ENCODE measurements at places on chromosomes 6 and 20.

DNA sequence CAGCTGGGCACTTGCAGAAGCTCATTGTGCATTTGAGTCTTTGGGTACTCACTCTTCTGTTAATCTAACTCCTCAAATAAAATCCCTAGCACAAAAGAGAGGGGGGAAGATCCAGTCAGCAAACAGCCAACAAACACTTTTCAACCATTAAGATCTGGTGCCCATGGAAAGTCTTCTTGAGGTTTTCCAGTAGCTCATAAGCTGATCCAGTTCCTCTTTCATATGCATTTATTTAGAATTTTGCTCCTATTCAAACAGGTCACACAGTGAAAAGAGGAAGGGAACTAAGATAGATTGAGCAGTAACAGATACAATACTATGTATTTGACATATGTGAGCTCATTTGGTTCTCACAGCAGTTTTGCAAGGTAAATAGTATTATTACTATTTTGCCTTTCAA, 38.6 kb downstream of the HLA-DPB1 start:
- DNase-seq, result no peak

GRCh38 chr20:33411242-33411641, 9.9 kb upstream of the CDK5RAP1 start:
- DNase-seq, result no peak

- no peak for DNase-seq
Measured at GRCh38 chr6:43451939-43452338, 3.4 kb downstream of the DLK2 start.

GRCh38 chr20:2871661-2872458, 1.4 kb upstream of the PTPRA start:
- DNase-seq, result no peak

DNA sequence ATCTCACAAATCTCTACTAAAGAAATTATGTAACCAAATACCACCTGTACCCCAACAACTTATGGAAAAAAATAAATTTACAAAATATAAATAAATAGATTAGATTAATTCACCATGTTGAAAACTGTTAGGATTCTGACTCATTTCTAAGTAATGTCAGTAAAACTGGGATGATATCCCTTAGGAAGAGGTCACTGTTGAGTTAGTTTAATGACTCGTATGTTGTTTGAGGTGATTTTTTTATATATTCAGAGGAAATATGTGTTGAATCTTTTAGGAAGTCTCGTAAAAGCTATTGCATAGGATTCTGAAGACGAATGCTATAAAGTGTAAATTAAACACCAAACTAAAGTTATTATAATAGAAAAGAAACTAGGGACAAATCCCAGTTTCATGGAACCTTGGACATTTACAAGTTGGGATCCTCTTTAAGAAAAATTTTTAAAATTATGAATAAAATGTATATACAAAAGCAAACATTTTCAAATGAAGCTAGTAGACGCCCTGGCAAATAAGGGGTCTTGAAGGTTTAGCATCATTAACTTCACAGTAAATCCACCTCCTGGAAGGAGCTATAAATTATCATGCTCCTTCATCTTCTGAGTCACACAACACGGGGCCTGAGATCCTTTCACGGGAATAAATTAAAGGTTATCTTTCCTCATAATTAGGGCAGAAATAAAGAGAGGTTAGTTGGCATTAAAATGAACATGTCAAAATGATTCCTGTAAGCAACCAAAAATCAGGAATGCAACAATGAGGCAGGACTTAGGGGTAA, 37.0 kb upstream of the POU3F2 start:
- no peak for DNase-seq

DNA sequence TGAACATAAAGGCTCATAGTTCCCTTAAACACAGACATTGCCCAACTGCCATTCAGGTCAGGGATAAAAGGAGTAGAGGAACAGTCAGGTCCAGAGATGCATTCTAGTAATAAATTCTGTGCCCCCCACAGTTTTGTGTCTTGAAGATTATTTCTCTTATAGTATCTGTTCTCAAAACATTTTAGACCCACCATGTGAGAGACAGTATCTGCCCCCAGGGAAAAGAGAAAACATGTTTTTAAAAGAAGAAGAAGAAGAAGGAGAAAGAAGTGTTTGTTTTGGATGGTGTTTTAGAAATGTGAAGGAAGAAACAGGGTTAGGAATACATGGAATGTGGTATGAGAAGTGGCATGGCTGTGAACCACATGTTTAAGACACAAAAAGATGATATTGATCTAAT, 629.6 kb upstream of the EPHA7 start:
- no peak for DNase-seq

DNA sequence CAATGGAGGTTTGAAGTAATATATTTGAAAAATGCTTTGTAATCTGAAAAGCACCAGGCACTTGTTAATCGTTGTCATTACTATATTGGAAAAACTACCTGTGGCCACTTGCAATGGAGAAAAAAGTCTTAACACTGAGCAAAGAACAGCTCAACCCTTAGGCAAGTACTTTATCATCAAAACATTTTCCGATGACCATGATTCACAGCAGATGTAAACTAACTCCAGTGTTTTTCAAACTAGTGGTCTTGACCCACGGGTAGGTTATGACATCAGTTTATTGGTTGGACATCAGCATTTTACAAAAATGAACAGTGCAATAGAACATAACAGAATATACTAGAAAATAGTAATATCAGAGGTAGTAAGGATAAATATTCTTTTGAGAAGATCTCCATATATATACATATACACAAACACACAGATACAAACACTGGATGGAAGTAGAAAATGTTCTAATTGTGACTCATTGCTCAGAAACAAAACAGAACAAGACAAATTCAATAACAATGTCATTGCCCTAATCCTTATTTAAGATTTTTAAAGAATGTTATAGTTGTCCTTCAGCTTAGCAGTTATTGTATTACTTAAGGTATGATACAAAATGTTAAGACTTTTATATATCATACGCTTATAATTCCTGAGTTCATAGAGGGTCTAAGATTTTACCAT, 123.0 kb downstream of the PLCB1 start:
- DNase-seq, result no peak

DNA sequence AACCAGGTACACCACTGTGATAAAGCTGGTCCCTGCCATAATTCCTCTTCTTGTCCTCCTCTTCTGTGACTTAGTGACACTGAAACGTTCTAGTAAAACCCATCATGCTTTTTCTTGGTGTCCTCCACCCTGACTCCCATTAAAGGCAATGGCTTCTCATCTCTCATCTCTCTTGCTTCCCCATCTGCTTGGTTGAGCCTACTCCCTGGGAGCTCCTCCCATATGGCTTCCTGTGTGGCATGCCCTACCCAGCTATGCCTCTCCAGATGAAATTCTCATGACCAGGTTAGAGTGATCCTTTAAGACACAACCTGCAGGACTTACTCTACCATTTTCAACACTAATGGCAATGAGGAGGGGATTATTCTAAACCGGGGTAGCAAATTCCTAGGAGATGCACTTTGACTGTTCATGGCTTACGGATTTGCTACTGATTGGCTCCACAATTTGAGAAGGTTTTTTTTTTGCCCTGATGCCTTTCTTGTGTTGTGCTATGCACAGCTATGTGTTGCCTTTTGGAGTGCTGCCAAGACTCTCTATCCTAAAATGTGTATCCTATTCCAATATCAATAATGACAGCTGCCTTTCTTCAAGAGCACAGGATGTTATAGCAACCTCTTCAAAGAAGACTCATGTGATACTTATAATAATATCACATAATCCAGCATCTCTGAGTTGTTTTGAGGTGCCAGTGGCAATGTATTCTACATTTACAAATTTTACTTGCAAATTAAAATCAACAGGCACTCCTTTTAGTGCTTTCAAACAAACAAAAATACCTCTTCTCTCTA, 6.1 kb downstream of the SIRPG start:
- DNase-seq, result no peak

GRCh38 chr6:7692453-7692784, 33.5 kb upstream of the BMP6 start:
- DNase-seq, result no peak

DNA sequence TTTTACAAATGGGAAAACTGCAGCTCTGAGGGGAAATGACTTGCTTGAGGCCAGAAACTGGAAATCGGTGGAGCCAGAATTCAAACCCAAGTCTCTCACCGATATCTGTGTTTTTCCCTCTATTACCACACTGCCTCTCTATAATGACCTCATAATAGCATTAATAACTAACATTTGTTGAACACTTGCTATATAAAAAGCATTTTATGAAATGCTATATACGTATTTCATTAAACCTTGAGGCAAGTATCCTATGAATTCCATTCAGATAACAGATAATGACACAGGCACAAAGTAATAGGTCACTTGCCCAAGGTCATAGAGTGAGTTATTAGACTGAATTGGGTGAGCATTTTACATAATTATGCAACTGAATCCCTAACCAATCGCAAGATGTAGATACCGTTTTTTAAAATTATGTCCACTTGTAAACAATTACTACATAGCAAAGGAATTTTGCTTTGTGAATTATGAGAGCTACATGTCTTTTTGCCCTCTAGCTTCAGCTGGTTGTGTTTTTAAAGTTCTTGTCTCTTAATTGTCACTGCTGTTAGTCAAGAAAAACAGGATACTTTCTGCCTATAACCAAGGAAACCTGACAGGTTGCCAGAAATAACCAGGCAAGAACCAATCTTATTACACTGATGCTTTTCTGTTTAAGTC, 4.7 kb downstream of the DSN1 start:
- DNase-seq, result no peak

- DNase-seq, result no peak
Measured at GRCh38 chr20:59214073-59214472, 50.5 kb downstream of the ZNF831 start.

GRCh38 chr6:83199863-83200225, 6.7 kb downstream of the RWDD2A start:
- DNase-seq, result no peak

DNA sequence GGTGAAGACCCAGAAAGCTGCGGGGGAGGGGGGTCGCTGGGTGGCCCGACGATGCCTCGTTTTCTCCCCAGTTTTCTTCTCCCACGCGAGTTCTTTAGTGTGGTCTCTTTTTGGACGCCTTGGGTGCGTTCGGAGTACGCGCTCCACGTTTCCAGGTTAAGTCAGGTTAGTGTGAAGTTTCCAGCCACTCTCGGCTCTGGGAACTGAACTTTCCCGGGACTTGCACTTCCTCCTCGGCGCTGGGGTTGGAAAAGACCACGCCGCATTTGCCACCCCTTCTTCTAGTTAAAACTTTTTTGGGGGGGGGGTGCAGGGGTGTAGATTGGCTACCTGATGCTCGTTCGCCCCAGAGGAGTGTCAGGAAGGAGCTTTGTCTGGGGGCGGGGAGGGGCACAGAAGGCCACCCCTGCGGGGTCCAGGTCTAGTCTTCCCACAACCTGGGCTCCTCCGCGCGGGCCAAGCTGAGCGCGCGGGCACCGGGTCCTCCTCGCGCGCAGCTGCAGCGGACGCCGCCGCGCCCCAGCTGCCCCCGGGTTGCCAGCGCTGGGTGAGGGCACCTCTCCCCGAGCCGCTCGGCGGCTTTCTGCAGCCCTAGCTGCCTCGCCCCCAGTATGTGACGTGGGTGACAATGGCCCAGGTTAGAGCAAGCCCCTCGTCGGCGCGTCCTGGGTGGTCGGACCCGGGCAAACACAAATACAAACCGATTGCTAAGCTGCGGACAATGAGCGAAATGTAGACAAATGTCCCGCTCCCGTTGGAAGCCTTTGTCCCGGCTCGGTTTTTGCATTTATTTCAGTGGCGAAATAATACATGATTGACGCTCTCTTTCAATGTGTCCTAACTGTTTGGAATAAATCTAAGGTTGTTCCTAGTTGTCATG, 1.7 kb upstream of the NKX2-2 start:
- DNase-seq, result no peak

- DNase-seq, result no peak
Measured at GRCh38 chr6:21404577-21404976, 189.0 kb upstream of the SOX4 start.

DNA sequence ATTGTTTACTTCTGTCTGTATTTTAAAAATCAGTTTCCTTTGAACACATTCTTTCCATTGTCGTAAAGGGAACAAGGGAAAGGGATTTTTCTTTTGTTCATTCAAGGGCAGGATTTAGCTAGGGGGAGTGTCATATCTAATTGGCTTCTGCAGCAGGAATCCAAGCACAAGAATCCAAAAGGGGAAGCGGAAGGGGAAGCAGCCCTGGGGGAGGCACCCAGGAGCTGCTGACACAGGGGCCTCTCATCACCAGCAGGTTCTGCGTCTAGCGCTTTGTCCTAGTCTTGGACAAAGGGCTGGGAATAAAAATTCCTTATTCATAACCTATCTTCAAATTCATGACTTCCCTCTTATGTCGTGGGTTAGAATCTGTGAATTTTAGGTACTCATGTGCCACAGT, 13.7 kb downstream of the RIPK1 start:
- no peak for DNase-seq

- DNase-seq, result peak; percentile 64
Measured at GRCh38 chr6:106112433-106112832, 26.3 kb downstream of the PRDM1 start.

DNA sequence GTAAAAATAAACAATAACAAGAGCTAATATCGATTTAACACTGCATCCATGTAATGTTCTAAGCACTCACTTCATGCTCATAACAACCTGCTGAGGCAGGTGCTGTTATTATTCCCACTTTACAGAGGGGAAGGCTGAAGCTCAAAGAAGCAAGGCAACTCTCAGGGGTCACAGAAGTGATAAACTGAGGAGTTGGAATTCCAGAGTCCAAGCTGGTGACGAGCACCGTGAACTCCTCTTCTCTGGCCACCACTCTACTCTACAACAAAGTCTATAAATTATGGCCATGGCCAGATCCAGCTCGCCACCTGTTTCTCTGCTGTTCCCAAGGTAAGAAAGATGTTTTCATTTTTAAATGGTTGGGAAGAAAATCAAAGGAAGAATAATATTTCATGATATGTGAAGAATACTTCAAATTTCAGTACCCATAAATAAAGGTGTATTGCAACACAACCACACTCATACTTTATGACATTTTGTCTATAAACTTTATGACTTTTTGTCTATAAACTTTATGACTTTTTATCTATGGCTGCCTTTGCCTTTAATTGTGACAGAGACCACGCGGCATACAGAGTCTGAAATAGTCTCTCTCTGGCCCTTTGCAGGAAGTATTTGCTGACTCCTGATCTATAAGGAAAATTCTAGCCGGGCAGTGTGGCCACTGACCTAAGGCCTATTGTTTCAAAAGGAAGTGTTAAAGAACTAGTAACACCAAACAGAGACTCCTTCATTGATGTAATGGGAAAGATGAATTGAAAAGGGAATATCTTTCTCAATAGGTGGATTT, 113.2 kb upstream of the KCNG1 start:
- DNase-seq, result no peak

GRCh38 chr6:103783329-103783728, 1076.4 kb downstream of the HACE1 start:
- DNase-seq, result no peak

DNA sequence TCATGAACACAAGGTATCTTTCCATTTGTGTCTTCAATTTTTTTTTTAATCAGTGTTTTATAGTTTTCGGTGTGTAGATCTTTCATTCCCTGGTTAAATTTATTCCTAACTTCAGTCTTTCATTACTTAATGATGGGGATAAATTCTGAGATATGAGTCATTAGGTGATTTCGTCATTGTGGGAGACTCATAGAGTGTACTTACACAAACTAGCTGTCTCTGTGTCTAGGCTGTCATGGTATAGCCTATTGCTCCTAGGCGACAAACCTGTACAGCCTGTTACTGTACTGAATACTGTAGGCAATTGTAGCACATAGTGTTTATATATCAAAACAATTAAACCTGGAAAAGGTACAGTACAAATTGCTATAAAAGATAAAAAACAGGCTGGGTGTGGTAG, 42.1 kb downstream of the SMAP1 start:
- DNase-seq, result no peak

GRCh38 chr20:23497536-23497935, 6.6 kb downstream of the CST8 start:
- DNase-seq, result peak; percentile 42

- peak; percentile 18 for DNase-seq
Measured at GRCh38 chr6:52995913-52996645, 995 bp upstream of the GSTA4 start.

All from activated CD4-positive, alpha-beta T cell treated with anti-CD3 and anti-CD28 coated beads, Interleukin-2, amount 50 U/mL, for 16 hours (primary cell).